ENCODE measurements at places on chromosomes 2 and 18. TPM values are rescaled to one million over a fixed set of nuclear protein-coding genes. Genes with fewer than 3 reads are reported as not detected.

GRCh38 chr18:37450434-37451132 is 115.0 kb downstream of the CELF4 start:
- no peak overlapping the region for H3K27ac ChIP-seq
- H3K4me1 ChIP-seq: no peaks in the 10 kb centered on the region
- no peak for DNase-seq

The RBM43 gene
- total RNA-seq: 4.9 TPM

The NXPH2 gene
- not detected for total RNA-seq

The SLC8A1 gene
- 0.45 TPM for total RNA-seq

The MATN3 gene
- total RNA-seq: not detected

- DNase-seq: no peak
- peaks cover 70% of the 10 kb centered on the region for H3K4me1 ChIP-seq
- H3K27me3 ChIP-seq: no peaks in the 10 kb centered on the region
- H3K36me3 ChIP-seq: peaks cover 33% of the 10 kb centered on the region
- peak overlapping the region; percentile 14 for H3K27ac ChIP-seq
These were observed 28.0 kb upstream of the KCMF1 start for GRCh38 chr2:84942964-84943421.

- peaks cover 73% of the 10 kb centered on the region for H3K4me1 ChIP-seq
- H3K27ac ChIP-seq: peak overlapping the region; percentile 28
- no peaks in the 10 kb centered on the region for H3K27me3 ChIP-seq
- DNase-seq: no peak
- H3K36me3 ChIP-seq: peaks cover 23% of the 10 kb centered on the region
- no peak overlapping the region for H3K4me3 ChIP-seq
These were observed 110.0 kb downstream of the HDAC4 start for GRCh38 chr2:239290618-239291474.

- no peak for DNase-seq
- H3K36me3 ChIP-seq: no peaks in the 10 kb centered on the region
- H3K4me3 ChIP-seq: no peak overlapping the region
- peaks cover 4% of the 10 kb centered on the region for H3K27me3 ChIP-seq
- peaks cover 2% of the 10 kb centered on the region for H3K4me1 ChIP-seq
- H3K27ac ChIP-seq: no peak overlapping the region
These were observed 25.8 kb downstream of the CIDEA start for GRCh38 chr18:12279781-12280531.

DNA sequence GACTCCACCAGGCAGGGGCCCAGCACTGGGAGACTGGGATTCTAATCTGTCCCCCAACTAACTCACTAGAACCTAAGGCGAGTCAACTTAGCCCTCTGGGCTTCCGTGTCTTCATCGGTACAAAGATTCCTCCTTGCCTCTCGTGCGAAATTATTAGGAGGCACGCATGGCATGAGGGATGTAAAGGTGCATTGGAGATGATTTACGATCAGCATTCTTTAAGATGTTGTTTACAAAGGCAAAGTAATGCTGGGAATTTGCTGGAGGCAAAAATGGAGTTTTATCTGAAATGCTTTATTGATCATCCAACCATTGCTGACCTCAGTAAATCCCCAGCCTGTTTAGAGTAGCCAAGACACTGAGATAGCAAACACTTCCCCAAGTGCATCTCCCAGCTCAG is 171.8 kb upstream of the KLHL29 start:
- no peak overlapping the region for H3K4me3 ChIP-seq
- peaks cover 2% of the 10 kb centered on the region for H3K27me3 ChIP-seq
- H3K27ac ChIP-seq: no peak overlapping the region
- DNase-seq: no peak
- H3K4me1 ChIP-seq: no peaks in the 10 kb centered on the region
